ENCODE measurements at places on chromosomes 13 and 19.

DNA sequence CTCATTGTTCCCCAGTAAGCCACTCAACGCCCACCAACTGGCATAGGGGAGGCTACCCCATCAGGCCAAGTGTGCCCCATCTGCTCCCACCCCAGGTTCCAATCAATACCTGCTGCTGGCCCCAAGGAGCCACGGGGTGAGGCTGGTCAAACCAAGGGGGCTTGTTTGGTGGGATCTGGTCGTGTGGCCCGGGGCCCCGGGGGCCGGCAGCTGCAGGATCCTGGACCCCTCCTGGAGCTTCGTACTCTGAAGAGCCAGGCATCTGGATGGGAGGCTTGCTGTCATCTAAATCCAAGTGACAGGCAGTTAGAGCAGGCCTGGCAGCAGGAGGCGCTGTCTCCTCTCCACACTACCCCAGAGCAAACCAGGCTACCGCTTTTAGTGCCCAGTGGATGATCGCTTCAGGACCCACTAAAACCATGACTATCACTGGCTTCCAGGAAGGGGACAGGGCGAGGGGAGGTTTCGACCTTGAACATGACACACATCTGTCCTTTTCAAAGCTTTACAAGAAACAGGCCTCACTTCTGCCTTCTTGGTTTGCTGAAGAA, 14.2 kb downstream of the CHERP start:
- DNase-seq = no peak

- no peak for DNase-seq
These were observed 476.6 kb downstream of the IRS2 start for GRCh38 chr13:109309625-109310363.

- DNase-seq = no peak
These were observed 844 bp downstream of the ZNF543 start for GRCh38 chr19:57321116-57321515.

DNA sequence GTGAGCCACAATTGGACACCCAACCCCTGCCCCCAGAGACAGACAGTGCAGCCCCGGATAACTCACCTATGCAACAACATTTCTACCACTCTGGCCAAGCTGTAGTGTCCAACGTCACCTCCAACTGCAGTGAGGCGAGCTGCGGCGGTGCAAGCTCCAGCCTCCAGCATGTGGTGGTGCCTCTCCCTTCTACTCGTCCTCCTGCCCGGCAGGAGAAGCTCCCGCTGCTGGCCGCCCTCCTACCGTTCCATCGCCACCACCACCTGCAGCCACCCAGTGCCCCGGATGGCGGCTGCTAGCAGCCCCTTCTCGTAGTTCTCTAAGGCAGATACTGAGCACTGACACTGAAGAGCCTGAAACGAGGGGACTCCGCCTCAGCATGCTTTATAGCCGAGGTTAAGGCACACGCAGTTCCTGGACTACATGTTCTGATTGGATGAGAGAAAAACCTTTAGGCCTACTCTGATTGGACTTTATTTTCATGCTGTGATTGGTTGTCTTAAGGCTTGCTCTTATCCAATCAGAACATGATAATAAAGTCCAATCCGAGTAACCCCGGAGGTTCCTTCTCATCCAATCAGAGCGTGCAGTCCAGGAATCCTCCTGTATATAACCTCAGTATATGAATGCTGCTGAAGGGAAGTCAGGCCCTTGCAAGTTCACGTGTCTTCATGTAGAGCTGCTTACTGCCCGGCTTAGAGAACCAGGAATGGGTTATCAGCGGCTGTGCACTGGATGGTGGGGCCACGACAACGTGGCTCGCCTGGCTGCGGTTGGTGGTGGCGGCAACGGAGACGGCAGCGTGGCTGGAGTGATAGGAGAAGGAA, 63.5 kb downstream of the TUBA3C start:
- no peak for DNase-seq

GRCh38 chr13:29457299-29457698, 138.2 kb downstream of the SLC7A1 start:
- no peak for DNase-seq

All from stimulated activated naive B cell treated with anti-CD40 and anti-IgM and Interleukin-4, amounts not matched to agents 10 μg/mL and 1 μg/mL and 100 μg/mL, for 72 hours (primary cell).